GM23248 (cell line): ENCODE measurements at places on chromosomes 4 and X. TPM values are rescaled to one million over a fixed set of nuclear protein-coding genes. Genes with fewer than 3 reads are reported as not detected.

DNA sequence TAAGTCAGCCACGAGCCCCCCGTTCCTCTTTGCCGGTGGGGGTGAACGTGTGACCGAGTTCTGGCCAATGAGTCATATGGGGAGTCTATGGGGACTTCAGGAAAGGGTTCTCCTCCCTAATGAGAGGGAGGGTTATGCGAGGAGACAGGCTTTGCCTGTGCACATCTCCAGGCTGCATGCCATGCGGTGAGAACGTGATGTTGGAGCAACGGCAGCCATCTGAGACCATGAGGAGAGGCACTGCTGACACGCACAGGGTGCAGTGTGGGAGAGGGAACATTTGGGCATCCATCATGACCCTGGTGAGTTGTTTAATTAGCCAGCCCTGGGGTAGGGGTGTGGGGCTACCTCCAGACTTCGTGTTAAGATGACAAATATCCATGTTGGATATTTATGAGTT is 55.8 kb downstream of the ABLIM2 start:
- DNase-seq: no peak

The FOXR2 gene
- total RNA-seq: not detected in 2 replicates

The PWWP3B gene
- not detected in 2 replicates for total RNA-seq

DNA sequence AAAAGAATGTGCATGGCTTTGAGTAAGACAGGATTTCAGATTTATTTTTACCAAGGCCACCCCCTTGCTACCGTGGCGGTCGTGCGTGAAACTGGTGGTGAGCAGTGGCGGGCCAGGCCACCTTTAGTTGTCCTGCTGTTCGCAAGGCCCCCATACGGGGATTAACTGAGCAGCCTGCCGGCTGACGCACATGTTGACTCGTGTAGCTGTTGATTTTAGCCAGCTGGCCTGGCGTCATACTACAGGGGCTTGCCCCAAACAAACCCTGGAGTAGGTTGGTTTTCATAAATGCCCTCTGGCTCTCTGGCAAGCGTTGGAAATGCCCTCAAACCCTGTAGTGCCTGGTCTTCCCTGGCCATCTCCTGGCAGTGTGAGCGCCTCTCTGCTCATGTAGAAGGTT is 28.4 kb downstream of the WFS1 start:
- DNase-seq: no peak

DNA sequence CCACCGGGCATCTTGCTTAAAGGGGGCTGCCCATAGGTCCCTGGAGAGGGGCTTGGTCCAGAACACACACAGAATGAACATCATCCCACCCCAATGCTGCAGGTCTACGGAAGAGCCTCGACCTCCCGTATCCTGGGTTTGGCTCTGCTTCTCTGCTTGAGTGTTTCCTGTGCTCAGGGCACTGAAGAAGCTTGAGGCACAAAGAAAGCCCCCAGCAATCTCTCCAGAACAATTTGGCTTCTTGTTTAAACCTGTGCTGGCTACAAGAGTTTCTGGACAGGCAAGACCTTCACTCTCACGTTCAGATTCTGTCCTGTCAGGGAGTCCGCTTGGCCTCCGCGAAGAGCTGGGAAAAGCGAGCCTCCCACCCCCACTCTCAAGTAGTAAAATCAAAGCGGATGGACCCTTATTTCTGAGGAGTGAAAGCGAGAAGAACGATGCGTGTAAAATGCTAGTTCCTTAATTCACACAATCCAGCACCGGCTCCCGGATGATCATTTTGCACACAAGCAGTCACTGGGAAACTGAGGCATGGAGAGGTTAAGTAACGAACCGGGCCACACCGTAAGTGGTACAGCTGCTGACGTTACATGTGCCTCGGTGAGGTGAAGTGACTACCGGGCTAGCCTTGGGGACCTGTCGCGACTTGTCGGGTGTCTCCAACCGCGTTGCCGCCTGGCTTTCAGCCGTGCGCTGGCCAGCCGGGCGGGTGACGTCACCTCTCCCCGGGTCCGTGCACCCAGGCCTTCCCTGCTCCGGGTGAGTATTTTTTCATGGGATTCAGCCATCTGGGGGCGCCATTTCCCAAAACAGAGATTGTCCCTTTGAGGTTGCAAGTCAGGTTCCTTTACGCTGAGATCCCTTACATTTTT is 3.1 kb upstream of the SFRP2 start:
- peak; percentile 81 for DNase-seq

The SH3BP2 gene
- 31.2 and 46.3 TPM in 2 replicates for total RNA-seq

The IBSP gene
- total RNA-seq: not detected in 2 replicates

- DNase-seq: no peak
These were observed 58.6 kb downstream of the DCK start for GRCh38 chr4:71052034-71052433.

DNA sequence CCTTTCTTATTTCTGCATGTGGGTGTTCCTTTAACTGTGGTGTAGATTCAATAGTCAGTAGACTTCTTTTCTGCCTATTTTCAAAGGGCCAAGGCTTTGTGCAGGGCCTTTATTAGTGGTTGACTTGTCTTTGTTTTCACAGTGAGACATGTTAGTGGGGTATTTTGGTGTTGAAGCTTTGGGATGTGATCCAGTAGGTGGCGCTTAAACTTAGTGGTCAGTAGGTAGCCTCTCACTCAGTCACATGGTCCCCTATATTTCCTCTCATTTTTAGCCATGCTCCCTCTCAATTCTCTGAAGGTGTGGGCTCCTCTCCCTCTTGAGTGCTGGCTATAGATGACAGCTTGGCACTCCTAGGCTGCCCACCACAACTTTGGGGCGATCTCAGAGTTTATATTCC is 23.4 kb upstream of the SLC10A7 start:
- DNase-seq: peak; percentile 57

The TMEM144 gene
- 0.63 and 2.4 TPM in 2 replicates for total RNA-seq

The CENPVL2 gene
- not detected in 2 replicates for total RNA-seq

DNA sequence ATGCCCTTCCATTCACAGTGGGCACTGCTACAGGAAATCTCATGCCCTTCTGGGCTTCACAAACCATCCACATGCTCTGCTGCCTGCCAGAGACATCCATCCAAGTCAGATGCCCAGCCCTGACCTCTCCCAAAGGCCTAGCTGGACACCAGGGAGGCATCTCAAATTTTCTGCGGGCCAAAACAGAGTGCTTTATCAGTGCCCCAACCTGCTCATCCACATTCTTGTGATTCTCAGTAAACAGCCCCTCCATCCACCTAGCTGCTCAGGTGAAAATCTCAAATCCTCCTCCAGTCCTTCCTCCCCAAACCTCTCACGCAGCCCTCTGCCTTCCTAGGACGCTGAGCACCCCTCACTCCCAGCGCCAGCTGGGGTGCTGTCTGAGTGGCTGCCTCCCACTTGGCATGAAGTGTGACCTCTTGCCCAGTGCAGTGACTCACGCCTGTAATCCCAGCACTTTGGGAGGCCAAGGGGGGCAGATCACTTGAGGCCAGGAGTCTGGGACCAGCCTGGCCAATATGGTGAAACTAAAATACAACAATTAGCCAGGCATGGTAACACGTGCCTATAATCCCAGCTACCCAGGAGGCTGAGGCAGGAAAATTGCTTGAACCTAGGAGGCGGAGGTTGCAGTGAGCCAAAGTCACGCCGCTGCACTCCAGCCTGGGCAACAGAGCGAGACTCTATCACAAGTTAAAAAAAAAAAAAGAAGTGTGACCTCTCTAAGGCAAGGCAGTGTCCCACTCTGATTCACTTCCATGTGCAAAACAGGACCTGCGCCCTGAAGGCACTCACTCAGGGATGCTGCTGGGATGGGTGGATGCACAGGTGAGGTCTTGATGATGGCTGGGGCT is 1.7 kb upstream of the AFAP1 start:
- peak; percentile 36 for DNase-seq

The UBA6 gene
- 61.9 and 250 TPM in 2 replicates for total RNA-seq

DNA sequence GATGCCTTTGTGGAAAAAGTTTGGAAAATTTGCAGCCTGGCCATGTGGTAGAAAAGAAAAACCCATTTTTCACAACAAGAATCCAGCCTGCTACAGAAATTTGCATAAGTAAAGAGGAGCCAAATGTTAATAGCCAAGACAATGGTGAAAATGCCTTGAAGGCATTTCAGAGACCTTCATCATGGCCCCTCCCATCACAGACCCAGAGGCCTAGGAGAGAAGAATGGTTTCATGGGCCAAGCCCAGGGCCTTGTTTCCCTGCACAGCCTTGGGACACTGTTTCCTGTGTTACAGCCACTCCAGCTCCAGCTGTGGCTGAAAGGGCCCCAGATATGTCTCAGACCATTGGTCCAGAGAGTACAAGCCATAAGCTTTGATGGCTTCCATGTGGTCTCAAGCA is 101.4 kb upstream of the LINC00632 start:
- no peak for DNase-seq

- peak; percentile 20 for DNase-seq
These were observed 41.5 kb downstream of the SOWAHB start for GRCh38 chr4:76856243-76857073.

GRCh38 chr4:105186701-105187161 is 40.1 kb downstream of the TET2 start:
- DNase-seq: peak; percentile 46

GRCh38 chr4:39662683-39663082 is 24.0 kb upstream of the SMIM14 start:
- DNase-seq: no peak

GRCh38 chrX:45788941-45789348 is 588.3 kb upstream of the DIPK2B start:
- DNase-seq: peak; percentile 62

- DNase-seq: no peak
These were observed 26.0 kb downstream of the BEND2 start for GRCh38 chrX:18194688-18195087.

DNA sequence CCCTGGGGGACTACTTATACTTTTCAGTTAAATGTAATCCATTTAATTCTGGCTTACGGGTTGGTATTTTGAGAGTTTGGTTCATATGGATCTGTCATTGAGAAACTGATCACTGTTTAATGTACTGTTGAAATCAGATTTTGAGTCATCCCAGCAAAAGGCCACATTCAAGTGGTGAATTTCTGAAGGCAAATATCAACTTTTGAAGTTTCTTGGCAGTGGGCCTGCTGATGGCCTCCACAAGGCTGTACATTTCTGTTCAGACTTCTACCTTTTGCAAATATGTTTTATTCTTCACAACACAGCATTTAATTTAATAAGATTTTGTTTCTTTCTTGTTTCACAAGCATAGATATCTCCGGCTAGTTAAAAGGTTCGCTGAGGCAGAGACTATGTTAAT is 138.7 kb downstream of the PDGFC start:
- peak; percentile 9 for DNase-seq

The NAA11 gene
- total RNA-seq: not detected in 2 replicates

DNA sequence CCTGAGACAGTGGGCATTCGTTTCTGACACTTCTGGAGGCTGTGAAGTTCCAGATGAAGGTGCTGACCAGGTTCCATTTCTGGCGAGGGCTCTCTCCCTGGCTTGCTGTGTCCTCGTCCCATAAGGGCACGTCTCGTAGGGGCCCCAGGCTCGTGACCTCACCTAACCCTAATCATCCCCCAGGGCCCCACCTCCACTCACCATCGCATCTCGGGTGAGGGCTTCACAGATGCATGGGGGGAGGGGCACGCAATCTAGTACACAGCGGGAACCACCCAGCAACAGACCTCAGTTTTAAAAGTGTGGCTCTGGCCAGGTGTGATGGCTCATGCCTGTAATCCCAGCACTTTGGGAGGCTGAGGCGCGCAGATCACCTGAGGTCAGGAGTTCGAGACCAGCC is 22.1 kb downstream of the PDE6B start:
- DNase-seq: no peak

DNA sequence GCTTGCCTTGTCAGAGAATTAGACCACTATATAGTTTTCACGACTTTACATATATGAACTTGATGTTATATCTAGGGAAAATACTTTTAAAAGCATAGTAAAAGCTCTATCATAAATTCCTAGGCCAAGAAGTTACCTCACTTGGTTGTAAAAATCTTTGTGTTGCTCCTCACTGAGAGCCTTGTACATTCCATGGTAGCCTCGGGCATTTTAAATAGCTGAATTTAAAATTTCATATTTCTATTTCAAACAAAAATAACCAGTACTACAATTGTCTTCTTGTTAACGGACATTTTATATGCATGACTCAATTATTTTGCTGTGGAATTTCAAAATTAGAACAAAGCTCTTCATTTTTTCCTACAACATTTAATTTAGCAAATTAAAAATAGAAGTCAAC is 107.6 kb downstream of the MID1 start:
- no peak for DNase-seq

DNA sequence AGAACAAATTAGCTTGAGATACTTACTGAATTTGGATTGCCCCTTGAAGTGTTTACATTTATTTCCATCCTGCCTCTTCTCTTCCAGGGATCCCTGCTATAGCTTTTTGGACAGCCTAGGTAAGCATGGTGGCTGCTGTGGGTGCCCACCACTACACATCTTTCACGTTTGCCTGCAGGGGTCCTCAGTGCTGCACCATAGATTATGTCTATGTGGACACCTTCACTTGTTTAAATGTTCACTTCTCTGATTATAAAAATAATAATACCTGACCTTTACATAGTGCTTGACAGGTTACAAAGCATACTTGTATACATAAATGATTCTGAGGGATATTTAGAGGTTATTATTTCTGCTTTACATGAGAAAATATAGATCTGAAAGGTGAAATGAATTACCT is 67.9 kb upstream of the SLC4A4 start:
- peak; percentile 47 for DNase-seq

The NDST3 gene
- total RNA-seq: not detected in 2 replicates

GRCh38 chr4:154433543-154433942 is 58.1 kb downstream of the DCHS2 start:
- DNase-seq: no peak

- no peak for DNase-seq
These were observed 3.4 kb downstream of the RHOH start for GRCh38 chr4:40199999-40200874.

DNA sequence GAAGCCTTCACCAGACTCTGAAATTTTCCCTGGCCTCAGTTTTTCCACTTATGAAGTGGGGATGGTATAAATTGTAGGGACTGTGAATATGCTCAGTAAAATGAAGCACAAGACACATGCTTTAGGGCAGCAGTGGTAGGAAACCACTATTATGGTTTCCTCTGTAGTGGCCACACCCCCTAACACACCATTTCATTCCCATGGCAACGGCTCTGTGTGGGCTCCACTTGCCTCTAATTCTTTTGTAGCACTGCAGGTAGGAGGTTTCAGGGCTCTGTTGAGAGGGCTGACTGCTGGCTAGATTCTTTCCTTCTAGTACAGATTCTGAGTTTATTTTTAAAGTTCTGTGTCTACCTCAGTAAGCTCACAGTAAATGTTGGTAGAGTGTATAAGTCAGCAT is 3.5 kb upstream of the VMA21 start:
- no peak for DNase-seq

DNA sequence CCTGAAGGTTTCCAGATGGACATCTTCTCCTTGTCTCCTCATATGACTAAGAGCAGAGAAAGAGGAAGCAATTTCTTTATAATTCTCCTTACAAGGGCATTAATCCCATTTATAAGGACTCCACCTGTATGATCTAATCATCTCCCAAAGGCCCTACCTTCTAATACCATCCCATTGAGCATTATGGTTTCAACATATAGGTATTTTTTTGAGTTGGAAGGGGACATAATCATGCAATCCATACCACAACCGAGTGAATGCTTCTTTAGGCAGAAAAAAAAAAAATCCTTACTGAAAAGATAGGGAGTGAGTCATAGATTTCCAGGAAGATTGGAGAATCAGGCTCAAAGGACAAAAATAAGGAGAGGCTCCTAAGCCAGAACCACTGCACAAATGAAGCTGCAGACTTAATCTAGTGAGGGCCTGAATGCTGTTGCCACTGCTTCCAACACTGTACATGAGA is 312.5 kb upstream of the HS3ST1 start:
- no peak for DNase-seq
